ENCODE measurements at places on chromosomes 12 and 14.

- no peak for DNase-seq
Observed at GRCh38 chr12:785706-786105, 33.3 kb downstream of the WNK1 start.

DNA sequence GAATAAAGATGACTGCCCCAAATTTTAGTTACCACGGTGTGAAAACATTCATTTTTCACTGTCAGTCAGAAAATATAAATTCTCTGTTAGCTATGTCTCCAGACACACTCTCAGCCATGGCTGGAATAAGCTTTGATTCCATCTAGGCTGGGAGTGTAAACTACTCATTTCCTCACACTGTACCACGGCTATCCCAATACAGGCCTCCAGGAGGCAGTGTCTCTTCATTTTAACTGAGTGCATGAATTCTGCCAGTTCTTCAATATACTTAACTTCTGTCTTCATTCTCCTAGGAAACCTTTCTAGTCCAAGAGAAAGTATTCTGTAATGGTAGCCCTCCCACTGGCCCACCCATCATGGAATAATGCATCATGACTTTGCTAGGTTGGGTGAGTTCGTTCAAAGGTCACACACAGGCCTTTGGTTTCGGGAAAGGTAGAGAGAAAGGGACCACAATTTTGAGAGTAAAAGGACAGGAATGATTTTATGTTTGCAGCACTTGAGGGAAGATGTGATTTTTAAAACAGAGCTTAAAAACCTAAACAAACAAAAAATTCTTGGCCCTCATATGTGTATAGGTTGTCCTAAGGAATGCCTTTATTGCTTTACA, 381.1 kb downstream of the SEC23A start:
- DNase-seq = peak; percentile 40

DNA sequence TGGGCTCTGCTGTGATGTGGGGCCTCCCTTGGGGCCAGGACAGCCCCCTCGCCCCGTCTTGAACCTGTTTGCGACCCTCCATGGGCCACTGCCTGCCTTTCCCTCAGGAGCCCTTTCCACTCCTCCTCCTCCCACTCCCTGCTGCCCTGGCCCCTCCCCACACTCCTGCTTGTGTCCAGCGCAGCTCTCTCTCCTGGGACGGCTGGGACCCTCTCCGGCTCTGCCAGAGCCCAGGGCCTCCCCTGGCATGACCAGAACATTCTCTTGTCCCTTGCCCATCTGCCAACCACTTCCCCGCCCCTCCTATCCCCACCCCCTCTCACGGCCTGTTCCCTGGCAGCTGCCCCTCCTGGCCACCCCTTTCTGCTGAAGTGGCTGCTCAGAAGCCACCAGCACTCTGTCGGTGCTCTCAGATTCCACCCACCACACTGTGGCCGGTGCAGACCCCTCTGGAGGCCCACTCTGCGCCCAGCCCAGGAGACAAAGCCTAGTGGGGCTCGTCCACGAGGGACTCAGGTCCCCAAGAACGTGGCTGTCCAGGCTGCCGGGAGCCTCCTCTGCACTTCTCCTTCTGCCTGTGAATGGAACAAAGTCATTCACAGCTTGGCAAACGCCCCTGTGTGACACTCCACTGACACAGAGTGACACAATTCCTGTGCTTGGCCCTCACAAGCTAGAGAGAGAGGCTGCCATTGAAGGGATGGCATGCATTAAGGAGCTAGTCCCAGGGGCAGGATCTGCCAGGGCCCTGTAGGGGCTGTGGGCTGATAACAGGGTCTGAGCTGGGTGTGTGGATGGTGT, 1.4 kb downstream of the ASPG start:
- DNase-seq = no peak

GRCh38 chr12:34606749-34607519, 584.6 kb downstream of the ALG10 start:
- DNase-seq = no peak

DNA sequence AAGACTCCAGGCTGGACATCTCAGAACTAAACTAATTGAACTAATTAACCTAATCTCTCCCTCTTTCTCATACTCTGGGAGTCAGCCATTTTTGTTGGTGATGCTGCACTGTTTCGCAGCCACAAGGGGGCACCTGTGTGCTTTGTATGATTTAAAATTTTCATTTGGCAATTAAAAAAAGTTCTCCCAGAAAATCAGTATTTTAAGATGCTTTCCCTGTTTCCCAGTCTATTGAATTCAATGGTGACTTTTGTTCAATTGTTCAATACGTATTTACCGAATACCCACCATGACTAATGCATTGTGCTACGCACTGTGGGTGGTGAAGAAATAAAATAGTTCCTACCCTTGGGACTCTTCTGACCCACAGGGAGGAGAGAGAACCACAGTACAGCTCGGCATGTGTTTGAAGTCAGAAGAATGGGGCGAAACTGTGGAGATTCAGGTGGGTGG, 63.7 kb downstream of the ZNF664 start:
- DNase-seq = peak; percentile 67

- no peak for DNase-seq
Observed at GRCh38 chr14:74856366-74856765, 19.6 kb downstream of the PROX2 start.

- DNase-seq = no peak
Observed at GRCh38 chr12:67797185-67797741, 148.7 kb downstream of the DYRK2 start.

- no peak for DNase-seq
Observed at GRCh38 chr14:61406198-61406597, 84.8 kb downstream of the PRKCH start.

GRCh38 chr12:46944771-46945170, 119.0 kb upstream of the SLC38A4 start:
- DNase-seq = no peak

- no peak for DNase-seq
Observed at GRCh38 chr12:117031843-117032592, 67.2 kb downstream of the TESC start.

GRCh38 chr12:53060721-53061276, 10.9 kb downstream of the TNS2 start:
- DNase-seq = no peak

GRCh38 chr12:18461758-18462157, 200.4 kb downstream of the PIK3C2G start:
- DNase-seq = no peak

- no peak for DNase-seq
Observed at GRCh38 chr12:43285159-43285598, 266.8 kb downstream of the ADAMTS20 start.

DNA sequence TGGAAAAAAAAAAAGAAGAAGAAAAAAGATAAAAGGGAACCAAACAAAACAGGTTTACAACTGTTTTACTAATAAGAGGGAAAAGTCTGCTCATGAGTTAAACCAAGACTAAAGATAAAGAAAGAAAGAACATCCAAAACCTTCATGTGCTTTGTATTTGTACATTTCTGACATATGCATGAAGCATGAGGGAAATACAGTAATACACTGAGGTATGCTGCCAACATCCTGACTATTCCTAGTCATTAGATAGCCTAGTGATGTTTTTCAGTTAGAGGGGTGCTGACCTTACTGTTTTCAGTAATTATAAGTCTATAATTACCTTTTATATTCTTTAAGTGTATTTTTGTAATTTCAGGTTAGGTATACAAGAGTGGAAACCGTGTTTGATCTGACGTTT, 793.3 kb downstream of the DIO2 start:
- no peak for DNase-seq

DNA sequence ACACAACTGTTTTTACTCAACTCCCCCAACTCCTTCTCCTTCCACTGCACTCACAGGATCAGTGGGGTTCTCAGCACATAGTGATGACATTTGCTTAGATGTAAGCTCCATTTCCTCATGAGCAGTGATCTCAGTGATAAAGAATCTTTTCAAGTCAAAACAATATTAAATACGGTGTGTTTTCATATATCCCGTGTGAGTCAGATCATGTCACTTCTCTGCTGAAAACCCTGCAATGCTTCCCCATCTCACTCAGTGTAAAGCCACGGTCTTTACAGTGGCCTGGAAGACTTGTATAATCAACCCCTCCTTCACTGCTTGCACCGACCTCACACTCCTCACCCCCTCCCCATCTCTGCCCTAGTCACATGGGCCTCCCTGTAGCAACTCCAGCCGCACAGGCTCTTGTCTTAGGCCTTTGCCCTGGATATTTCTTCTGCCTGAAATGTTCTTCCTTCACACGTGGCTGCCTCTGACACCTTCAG, 149.7 kb upstream of the ARHGAP5 start:
- DNase-seq = no peak

- no peak for DNase-seq
Observed at GRCh38 chr12:591167-592023, 71.8 kb downstream of the NINJ2 start.

GRCh38 chr14:22483863-22484593, 105.0 kb downstream of the DAD1 start:
- no peak for DNase-seq

GRCh38 chr14:99181804-99182520, 90.0 kb downstream of the BCL11B start:
- no peak for DNase-seq

DNA sequence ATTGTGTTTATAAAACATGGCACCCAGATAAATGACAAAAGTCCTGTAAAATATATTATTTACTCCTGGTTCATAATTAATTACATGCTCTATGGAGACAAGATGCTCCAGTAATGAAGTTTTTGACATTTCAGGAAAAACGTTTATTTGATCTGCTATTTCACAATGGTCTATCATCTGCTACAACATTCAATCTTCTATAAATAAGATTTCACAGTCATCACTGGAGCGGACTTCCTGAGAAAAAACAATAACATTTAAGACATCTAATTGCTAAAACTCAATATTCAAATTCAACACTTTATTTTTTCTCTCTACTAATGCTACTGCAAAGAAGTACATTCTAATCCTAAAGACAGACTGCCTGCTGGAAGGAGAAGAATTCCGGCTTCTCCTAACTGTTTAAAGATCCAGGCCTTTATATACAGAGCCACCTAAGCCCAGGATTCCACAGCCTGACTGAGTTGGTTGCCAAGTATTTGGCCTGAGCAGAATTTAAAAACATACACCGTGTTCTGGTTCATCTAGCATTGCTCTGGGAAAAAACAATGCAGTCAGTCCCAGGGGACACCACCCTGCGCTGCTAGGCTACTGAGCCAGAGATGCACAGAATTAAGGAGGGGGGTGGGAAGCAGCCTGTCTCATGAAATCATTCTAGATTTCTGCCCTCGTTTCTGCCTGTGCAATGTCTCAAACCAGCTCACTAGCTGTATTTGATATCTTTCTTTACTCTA, 58.0 kb downstream of the TMTC1 start:
- no peak for DNase-seq

- no peak for DNase-seq
Observed at GRCh38 chr12:111260732-111261131, 108.2 kb downstream of the PHETA1 start.

DNA sequence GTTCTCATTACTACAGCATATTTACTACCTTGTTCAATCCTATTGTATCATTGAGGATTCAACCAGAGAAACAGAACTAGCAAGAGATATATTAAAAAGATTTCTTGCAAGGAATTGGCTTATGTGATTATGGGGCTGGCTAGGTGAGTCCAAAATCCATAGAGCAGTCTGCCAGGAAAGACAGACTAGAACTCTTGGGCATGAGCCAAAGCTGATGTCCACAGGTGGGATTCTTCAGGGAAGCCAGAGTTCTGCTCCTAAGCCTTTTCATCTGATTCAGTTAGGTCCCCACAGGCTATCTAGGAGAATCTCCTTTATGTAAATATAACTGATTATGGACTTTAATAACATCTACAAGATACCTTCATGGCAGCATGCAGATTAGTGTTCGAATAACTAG, 26.0 kb downstream of the PELI2 start:
- peak; percentile 89 for DNase-seq

DNA sequence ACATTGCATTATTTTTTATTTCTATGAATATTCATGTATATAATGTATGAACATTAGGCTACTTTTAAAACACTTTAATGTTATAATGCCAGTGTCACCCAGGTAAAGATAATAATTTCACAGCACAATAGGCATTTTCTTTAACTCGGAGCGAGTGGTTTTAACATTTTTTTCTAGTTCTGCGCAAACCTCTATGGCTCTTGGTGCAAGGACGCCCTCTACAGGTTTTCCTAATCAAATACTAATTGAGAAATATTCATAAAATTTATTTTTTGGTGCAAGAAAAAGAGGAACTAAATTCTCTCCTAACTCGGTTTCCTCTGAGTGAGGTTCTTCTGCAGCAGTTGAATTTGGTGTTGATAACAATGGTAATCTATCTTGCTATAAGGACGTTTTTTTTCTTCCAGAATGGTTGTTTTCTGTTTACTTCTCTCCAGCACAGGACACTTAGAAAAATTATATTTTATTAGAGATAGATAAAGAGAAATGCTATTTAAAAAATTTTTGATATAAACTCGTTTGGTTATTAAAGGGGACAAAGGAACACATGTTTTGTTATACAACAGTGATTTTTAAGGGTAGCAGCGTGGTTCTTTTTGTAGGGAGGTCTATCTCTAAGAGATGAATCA, 2.4 kb upstream of the WIF1 start:
- peak; percentile 35 for DNase-seq

GRCh38 chr12:38384816-38385378, 68.3 kb downstream of the ALG10B start:
- no peak for DNase-seq

DNA sequence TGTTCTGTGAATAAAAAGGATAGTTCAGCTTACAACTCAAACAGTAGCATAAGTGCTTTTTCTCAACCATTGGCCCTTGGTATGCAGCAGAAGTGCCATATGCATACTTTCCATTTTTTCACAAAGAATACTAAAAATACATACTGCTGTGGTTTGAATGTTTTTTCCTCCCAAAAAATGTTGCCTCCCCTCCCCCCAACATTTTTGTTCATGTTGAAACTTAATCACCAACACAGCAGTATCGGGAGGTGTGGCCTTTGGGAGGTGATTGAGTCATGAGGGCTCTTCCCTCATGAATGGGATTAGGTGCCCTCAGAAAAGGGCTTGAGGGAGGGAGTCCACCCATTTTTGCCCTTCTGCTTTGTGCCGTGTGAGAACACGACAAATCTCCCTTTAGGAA, 198.6 kb downstream of the ESR2 start:
- DNase-seq = no peak

DNA sequence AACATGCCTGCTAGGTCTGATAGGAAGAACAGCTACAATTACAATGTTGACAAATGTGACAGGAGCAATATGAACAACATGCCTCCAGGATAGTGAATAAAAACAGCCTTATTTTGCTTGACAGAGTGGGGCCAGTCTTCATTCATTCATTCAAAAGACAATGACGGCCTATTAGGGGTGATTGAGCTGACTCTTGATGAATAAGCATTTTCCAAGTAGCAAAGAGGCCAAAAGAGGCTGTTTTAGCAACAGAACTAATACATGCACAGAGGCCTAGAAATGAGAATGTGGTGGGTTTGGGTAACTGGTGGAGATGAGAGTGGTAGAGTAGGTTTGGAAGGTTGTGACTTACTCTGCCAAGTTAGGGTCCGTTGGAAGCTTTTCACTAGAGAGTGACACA, 138.3 kb downstream of the APAF1 start:
- no peak for DNase-seq

DNA sequence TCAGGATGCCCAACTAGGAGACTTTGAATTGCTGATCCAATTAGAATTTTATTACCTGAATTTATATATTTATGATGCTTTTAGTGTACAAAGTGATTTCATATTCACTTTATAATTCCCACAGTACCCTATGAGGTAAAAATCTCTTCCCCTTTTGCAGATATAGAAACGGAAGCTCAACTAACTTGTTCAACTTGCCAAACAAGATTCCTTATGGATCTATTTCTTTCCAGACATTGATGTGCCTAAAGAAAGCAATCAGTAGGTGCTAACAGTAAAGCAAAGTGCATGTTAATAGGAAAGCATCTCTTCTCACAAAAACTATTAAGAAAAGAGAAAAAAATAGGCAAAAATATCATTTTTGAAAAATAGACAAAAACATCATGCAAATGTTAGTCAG, 65.9 kb upstream of the PPP1R12A start:
- DNase-seq = no peak

All from cerebellar cortex (tissue), 1 donor.